ENCODE measurements at places on chromosomes 12 and 14.

GRCh38 chr12:130203151-130203550 lies 40.9 kb downstream of the FZD10 start:
- DNase-seq = no peak

DNA sequence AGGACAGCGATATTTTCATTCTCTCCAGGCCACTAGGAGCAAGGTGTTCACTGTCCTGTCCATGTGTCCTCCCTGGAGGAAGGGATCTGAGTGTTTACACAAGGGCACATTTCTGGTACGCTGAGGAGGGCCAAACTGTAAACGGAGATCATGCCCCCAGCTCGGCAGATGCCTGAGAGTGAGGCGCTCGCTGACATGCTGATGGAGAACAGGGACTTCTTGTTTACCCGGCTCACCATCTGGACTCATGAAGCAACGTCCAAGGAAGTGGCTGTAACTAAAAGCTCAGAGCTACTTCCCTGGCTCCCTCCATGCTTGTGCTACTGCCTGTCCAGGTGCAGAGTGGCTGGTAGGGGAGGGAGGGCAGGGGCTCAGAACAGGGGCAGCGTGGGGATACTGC lies 43.4 kb upstream of the KCNA1 start:
- no peak for DNase-seq

DNA sequence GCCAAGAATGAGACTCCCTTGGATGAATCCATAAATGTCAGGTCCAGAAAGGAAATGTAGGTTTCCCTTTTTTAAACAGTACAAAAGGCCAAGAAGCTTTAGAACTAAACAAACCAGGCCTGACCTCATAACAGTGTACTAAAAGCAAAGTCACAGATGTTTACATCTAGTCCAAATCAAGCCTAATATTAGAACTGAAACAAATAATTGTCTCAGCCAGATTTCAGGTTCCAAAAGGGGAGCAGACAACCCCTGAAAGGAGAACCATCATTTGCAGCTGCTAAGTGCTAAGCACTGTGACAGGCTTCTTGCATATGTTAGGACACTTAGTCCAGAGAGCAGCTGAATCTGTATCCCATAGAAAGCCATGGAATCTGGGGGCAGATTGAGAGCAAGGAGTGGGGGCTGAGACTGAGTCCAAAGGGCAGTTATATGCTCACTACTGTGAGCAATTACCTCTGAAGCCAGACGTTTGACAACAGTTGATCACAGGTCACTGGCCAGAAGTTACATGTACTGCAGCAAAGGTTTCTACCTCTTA lies 90.1 kb downstream of the STXBP6 start:
- DNase-seq = no peak

DNA sequence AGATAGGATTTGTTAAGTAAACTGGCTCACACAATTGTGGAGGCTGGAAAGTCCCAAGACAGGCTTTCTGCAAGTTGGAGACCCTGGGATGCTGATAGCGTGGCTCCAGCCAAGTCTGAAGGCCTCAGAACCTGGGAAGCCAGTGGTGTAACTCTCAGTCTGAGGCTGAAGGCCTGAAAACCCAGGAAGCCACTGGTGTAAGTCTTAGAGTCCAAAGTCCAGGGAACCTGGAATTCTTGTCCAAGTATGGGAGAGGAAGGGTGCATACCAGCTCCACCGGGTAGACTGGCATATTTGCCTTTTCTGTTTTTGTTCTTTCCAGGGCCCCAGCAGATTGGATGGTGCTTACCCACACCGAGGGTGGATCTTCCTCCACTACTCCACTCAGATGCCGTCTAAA lies 18.1 kb downstream of the GMFB start:
- DNase-seq = no peak

- no peak for DNase-seq
These were observed 1.4 kb upstream of the ABCD2 start for GRCh38 chr12:39620659-39621658.

- DNase-seq = no peak
These were observed 45.4 kb downstream of the SRGAP1 start for GRCh38 chr12:63889721-63890509.

- DNase-seq = no peak
These were observed 2.1 kb upstream of the MAGOHB start for GRCh38 chr12:10615532-10615931.

DNA sequence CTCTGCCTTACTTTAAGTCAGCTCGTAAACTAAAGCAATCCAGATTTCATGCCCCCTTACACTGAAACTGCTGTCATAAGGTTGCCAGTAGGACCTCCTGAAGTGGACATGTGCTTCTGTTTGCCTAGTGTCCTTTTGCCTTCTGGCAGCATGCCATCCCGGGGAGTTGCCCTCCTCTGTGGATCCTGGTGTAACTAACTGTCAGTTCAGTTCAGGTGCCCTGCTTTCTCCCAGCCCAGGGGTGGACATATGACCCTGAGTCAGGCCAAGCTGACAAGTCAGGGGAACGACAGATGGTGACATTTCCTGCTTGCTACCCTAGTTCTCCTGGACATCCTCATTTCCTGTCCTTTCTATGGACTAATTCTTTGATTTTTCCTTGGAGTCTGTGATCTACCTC lies 25.6 kb downstream of the AKAP6 start:
- DNase-seq = no peak

DNA sequence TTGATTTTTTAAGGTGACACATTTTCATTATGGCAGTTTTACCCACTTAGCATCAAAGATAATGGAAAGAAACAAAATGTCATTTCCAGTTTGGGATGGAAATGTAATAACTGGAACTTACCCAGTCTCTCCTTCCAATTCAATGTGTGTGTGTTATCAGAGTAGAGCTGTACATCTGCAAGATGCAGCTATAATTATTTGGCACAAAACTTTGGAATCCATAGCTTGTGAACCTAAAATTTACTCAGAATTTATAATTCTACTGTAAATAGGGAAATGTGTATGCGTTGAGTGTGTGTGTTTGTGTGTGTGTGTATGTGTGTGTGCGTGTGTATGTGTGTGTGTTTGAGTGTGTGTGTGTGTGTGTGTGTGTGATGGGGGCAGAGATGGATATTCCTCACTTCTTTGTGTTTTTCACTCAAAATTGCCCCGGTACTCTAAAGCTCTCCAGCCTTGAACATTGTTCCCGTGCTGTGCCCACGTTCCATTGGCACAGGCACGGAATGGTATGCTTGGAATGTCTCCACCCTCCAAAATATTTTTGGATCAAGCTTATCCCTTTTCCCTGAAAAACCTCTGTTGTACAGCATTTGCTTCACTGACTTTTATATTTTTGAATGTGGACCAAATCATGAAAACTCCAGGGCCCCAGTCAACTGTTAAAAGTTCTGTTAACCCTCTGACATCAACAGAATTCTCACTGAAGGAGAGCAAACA lies 150.2 kb upstream of the BMP4 start:
- peak; percentile 12 for DNase-seq

- no peak for DNase-seq
These were observed 63.0 kb upstream of the PLEKHA5 start for GRCh38 chr12:19066475-19067001.

- no peak for DNase-seq
These were observed 69.3 kb downstream of the PRKD1 start for GRCh38 chr14:29858299-29858698.

DNA sequence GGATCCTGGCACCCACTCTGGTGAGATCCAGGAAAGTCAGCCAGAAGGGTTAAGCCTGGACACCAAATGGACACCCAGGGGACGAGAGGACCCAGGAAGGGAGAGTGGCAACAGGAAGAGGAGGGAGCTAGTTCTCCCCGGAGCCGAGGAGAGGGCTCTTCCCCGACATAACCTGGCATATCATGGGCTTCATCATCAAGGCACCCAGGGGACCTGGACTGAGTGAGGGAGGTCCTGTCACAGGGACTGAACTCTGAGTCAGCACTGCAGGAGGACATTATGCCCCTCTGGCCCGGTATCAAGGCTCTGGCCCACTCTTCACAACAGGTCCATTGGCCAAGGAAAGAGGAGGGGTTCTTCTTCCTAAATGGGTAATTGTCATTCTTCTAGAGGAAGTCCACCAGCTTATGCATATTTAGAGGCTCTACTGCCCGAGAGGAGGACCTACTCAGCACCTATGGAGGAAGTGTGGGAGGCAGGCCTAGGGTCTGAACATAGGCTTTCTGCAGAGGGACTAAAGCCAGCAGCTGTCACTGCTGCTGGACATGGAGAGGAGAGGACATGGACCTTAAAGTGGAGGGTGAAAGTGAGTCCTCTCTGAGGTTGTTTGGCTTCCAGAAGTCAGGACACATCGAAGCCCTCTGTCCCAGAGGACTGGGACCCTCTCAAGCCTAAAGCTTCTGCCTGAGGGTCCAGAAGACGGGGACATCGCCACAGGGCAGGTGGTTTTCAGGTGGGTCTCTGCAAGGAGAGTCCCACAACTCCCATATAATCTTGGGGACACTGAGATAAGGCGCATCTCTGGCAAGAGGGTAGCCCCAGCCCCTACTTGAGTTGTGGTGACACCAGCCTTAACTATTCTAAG lies 18.6 kb downstream of the ISCA2 start:
- no peak for DNase-seq

GRCh38 chr14:96925422-96925821 lies 128.2 kb downstream of the VRK1 start:
- DNase-seq = no peak

DNA sequence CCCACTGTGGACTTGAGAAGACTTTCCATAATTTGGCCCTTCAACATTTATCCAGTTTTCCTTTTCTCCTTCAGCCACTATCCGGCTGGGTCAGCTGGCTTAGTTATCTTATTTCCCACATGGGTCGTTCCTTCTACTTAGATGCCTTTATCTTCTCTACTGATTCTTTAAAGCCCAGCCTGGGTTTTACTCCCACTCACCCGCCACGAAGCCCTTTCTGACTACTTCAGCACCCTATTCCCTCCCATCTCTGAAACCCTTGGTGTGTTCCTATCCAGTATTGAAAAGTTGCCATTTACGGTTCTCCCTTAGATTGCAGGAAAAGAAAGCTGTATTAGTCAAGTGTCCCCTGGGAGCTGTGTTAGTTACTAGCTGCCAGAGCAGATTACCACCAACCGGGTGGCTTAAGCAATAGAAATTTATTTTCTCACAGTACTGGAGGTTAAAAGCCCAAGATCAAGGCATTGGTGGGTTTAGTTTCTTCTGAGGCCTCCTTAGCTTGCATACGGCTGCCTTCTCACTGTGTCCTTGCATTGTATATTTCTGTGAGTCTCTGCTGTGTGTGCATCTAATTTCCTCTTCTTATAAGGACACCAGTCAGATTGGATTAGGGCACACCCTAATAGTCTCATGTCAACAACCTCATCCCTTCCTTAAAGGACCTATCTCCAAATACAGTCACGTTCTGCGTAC lies 105.5 kb downstream of the GPATCH2L start:
- DNase-seq = no peak

- DNase-seq = no peak
These were observed 18.5 kb upstream of the KRT80 start for GRCh38 chr12:52210186-52210924.

DNA sequence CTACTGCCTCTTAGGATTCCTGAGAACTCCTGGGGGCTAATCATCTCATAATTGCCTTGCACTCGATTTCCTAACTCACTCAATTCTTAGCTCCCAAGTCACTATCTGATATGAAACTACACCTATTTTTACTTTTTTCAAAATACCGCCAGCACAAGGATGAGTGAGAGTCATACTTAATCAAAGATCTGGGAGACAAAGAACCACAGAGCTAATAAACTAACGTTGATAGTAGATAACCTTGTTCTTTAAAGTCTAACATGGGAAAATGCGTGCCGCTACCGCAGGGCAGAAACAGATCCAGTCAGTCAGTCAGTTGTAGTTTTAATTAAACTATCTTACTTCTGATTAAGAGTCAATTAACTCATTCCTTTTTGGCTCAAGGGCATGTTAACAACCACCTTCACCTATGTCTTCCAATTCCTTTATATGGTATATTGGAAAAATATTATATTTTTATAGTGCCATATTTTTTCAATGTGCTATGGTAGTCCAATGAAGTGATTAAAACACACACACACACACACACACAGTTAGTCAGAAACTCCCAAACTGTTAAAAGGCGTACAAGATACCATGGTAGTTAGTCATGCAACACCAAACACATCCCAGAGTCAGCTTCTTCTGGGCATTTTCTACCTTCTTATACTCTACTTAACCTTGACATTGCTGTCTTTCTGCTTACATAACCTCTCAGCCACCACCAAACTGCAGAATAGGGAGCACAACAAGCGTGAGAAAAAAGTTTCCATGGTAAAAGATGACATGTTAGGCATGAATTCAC lies 114.0 kb downstream of the KLHL28 start:
- no peak for DNase-seq

DNA sequence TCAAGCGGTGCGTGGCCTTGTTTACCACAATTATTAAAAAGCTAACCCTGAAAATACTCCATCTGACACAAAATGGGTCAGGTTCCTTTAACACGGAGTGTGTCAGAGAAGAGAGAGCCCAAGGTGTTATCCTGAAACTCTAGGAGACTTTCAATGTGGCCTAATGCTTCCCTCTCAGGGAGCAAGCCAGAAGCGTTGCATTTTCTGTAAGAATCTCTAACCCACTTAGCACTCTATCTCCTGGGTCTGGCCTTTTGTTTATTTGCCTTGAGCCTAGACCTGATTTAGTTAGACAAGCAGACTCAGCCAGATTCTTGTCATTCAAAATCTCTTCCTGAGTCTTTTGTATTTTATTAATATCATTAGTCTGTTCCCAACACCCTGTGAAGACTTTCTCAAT lies 184.0 kb upstream of the SYT1 start:
- DNase-seq = no peak

GRCh38 chr14:65961004-65961403 lies 525.2 kb upstream of the CCDC196 start:
- DNase-seq = peak; percentile 37

- peak; percentile 50 for DNase-seq
These were observed 110.7 kb downstream of the BTG1 start for GRCh38 chr12:92034858-92035401.

GRCh38 chr14:29893989-29894388 lies 33.7 kb downstream of the PRKD1 start:
- no peak for DNase-seq

- no peak for DNase-seq
These were observed 425.9 kb upstream of the DCN start for GRCh38 chr12:91608542-91608941.

- DNase-seq = no peak
These were observed 361.9 kb upstream of the FAR2 start for GRCh38 chr12:28787151-28787550.

GRCh38 chr14:68094158-68094557 lies 274.6 kb downstream of the RAD51B start:
- DNase-seq = no peak

DNA sequence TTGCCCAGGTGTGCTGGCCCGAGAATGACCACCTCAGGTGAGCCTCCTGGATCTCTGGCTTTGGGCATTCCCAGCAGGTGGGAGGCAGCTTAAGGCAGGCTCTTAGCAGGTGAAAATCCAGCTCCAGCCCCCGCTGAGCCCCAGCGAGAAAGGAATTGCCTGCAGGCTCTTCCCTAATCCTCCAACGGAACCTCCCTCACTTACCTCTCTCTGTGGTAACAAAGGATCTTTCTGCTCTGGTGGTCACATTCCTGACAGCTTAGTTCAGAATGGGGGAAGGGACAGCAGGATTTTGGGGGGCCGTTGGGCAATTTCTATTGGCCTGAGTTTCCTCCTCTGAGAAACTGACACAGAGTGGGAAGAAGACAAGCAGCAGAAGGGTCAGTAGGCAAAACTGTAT lies 116.0 kb upstream of the LHX5 start:
- DNase-seq = no peak

Data from AG08396 (cell line).